ENCODE measurements at places on chromosomes 11 and 22.

DNA sequence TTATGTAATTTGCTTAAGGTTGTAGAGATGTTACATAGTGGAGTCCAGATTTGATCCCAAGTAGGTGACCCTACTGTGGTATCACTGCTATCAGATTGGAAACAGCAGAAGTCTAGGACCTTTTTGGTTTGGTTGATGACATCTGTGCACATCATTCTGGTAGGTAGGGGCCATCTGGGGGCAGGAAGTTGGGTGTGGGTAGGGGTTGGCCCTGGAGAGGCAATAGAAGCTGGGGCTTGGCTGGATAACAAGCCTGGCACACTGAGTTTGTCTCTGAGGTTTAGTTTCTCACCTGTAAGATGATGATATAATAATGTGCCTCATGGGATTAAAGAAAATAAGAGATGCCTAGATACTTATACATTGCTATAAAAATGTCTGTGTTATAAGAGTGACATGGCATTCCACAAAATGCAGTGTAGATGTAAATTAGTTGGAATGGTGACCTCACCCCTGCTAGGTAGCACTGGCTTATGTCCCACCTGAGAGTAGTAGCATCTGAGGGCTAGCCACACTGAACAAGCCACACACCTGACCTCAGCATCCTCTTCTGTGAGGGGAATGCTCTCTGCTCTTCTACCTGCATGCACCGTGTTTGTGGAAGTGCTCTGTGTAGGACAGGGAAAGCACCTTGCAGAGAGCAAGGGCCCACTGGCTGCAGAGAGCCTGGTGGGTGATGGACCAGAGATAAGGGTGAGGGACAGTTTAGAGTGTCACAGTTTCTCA is 36.9 kb downstream of the PTPRJ start:
- DNase-seq, result no peak

GRCh38 chr11:12392672-12393071 is 15.3 kb downstream of the PARVA start:
- no peak for DNase-seq

DNA sequence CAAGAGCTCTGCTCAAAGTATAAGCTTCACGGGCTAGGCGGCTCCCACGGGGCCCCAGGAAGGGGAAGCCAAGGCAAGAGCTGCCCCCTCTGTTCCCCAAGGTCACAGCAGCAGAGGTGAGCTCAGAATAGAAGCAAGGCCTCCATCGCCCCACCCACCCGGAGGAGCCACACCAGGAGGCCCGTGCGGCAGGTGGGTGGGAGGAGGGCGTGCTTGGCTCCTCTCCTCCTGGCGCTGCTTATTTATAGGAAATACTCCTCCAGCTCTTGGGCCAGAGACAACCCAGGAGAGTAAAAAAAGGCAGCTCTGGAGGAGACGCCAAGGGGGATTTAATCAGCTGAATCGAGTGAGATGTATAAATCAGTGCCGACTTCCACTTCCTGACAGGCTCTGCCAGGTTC is 87.8 kb downstream of the FEZ1 start:
- DNase-seq, result no peak

DNA sequence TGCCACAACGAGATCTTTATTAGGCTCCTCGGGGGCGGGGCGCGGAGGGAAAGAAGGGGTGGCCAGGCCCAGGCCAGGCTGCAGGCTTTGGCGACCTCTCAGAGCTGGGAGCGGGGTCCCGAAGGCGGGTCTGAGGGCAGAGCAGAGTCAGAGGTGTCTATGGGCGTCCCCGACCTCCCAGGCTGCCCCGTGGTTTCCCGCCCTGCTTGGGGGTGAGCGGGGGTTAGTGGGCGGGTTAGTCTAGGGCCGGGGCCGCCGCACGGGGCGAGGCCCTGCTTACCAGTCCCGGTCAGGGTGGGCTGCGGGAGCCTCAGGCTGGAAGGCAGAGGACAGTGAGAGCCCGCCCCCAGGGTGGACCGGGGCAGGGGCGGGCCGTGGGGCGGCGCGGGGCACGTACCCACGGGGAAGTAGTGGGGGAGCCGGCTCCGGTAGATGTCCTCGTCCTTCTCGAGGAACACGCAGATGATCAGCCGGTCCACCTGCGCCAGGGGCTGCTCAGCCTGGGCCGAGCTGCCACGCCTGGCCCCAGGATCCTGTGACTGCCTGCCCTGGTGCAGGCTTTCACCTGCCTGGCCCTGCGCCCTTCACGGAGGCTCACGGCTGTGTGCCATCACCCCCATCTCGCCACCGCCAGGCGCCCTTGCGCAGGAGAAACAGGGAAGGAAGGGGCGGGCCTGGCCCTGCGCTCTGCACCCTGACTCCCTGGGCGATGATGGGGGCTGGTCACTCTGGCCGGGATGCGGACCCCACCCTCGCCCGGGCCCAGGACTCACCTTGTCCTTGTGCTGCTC is 12.5 kb downstream of the OTUB1 start:
- DNase-seq, result no peak

DNA sequence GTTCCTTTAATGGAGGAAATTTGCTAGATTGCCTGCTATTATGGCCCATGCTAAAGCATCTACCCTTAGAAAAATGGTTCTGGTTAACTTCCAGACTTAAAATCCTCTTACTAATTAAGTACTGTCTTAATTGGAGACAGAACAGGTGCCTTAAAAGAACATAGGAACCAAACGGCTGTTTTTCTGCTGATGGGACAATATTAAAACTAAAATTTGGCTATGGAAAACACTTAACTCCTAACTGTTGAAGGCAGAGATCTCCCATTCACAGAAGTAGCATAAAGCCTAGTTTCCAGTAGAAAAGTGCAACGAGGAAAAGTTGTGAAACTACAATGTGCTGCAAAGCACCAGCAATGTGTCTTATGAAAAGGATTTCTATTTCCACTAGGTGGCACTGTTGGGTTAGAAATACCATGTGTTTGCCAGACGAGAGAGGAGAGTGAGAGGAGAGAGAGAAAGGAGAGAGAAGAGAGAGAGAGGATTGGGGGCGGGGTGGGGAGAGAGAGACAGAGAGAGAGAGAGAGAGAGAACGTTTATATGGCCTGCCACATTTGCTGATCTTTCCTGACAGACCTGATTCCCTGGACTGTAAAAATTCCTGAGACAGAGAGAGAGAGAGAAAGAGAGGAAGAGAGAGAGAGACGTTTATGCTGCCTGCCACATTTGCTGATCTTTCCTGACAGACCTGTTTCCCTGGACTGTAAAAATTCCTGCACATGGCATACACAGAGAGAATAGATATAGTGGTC is 51.5 kb downstream of the FAM181B start:
- DNase-seq, result no peak

GRCh38 chr11:47001781-47002181 is 65.2 kb downstream of the CSTPP1 start:
- no peak for DNase-seq

DNA sequence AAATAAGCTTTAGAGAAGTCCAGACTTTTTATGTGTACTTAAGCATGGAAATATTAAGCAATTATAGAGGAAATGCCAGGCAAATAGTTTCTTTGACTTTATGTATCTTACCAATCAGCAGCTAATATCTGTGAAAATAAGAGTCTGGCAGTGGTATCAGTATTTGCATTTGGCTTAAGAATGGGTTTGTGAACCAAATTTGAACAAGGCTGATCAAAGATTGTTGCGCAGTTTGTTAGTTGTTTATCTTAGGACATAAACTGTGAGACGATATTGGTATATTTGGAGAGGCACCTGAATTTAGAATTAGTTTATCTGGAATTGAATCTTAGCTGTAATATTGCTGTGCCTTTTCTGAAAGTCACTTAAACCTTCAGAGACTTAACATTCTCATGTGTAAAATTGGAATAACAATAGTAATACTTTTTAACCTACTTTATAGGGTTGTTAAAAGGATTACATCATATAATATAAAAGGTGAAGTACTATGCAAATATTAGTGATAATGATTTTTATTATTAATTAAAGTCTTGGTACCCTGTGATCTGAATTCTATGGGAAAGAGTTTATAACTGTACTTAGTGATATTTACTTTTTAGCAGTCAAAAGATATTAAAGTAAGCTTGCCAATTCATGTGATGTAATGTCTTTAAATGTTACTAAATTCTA is 66.4 kb downstream of the DYNC2H1 start:
- no peak for DNase-seq

GRCh38 chr22:33421859-33422258 is 363.7 kb upstream of the SYN3 start:
- DNase-seq, result no peak

- no peak for DNase-seq
Observed at GRCh38 chr11:45285930-45286632, at the start of gene SYT13. Gene SYT13 (minus strand): TSS chr11:45286341. CDS start chr11:45286207, 134 bp downstream.

DNA sequence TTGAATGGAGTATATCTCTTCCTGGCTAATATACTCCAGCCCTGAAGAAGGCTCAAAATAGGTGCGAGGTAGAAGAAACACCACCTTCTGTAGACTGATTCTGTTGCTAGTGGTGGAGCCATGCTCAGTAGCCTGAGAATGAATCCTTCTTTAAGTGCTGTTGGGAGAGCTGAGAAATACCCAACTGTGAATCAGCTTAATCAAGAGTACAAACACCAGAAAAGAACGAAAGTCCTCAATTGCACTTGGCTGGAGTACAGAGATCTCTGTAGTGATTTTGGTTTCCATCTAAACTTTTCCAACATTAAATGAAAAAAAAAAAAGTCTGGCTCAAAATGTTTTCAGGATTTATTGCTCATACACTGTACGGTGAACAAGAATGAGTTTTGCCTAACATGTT is 619.1 kb downstream of the METTL15 start:
- no peak for DNase-seq

GRCh38 chr11:122209619-122210366 is 93.8 kb upstream of the BLID start:
- DNase-seq, result no peak

- DNase-seq, result no peak
Observed at GRCh38 chr22:46613606-46614021, 6.6 kb upstream of the GRAMD4 start.

GRCh38 chr11:121448431-121448941 is 3.6 kb upstream of the SORL1 start:
- no peak for DNase-seq

- DNase-seq, result no peak
Observed at GRCh38 chr11:9399466-9399865, 15.0 kb downstream of the IPO7 start.

GRCh38 chr11:78570031-78570430 is 4.6 kb downstream of the NARS2 start:
- no peak for DNase-seq

DNA sequence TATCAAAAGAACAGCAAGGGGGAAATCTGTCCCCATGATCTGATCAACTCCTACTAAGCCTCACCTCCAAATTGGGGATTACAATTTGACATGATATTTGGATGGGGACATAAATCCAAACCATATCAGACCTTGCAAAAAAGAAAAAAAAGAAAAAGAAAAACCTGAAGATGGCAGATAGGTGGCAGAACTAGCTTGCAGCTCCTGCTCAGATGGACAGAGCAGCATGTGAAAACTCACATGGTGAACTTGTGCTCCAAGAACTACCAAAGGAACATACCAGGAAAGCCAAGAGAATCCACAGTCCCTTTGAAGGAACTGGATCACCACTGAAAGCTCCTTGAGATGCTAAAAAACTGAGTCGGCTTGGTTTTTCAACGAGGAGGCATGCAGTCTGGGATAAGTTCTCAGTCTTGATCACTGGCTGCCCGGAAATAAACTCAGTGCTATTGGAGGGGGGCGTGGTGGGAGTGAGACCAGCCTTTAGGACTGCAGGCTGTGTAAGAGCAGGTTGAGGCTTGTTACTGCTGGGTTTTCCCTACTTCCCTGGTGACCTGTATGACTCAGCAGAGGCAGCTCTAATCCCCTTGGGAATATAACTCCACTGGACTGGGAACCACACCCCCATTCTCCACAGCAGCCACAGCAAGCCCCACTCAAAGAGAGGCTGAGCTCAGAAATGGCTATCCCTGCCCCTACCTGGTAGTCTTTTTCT is 358.3 kb upstream of the ARHGAP42 start:
- no peak for DNase-seq

DNA sequence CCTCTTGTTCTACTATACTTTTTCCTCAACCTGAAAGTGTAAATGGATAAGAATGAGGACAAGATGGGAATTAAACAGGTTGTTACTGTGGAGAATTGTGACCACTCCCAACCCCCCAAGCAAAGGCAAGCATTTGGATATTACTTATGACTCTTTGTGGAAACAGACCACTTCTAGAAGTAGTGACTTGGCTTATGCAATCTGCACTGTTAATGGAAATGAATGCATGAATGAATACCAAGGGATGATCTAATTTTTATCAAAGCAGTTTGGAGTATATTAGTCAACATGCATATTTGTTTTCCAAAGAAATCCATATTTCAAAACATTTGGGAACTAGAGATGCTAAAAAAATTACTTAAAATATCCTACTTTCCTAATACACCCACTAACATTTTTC is 35.3 kb downstream of the AMOTL1 start:
- DNase-seq, result no peak

GRCh38 chr11:8603696-8604077 is 9.7 kb upstream of the STK33 start:
- no peak for DNase-seq

GRCh38 chr11:12565406-12565805 is 108.8 kb upstream of the TEAD1 start:
- no peak for DNase-seq
